ENCODE measurements at places on chromosomes 13 and 19.

DNA sequence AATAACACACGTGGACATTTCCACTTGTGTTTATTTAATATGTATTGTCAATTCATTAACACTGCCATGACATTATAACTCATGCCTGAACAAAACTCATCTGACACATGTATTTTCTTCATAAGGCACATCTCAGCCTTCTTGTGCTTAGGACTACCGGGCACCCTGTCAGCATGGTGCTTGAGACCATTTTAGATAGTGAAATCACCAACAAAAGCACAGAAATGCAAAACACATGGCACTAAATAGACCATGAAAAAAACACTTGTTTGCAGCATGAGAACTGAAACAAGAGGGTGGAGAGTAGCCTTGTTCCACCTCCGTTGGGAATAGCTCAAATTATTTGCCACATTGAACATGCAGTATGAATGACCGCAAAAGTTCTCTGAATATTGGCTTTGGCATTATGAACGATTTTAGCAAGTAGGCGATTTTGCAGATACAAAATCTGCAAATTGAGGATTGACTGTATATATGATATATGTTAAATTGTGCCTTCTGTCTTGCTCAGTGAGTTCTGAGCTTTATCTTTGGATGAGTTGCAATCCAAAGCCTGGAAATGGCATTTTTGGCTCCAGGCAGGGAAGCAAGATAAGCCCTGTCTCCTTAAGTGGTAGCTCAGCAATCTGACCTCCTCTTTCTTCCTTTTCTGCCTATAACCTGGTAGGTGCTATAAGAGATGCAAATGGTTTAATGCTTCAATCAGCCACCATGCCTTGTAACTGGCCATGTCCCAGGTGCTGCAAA, 328.2 kb downstream of the HS6ST3 start:
- no peak for ATAC-seq

- no peak for ATAC-seq
These were observed 488.8 kb downstream of the KCTD12 start for GRCh38 chr13:76397413-76397812.

GRCh38 chr13:32737679-32738078, 151.4 kb downstream of the PDS5B start:
- ATAC-seq = no peak

DNA sequence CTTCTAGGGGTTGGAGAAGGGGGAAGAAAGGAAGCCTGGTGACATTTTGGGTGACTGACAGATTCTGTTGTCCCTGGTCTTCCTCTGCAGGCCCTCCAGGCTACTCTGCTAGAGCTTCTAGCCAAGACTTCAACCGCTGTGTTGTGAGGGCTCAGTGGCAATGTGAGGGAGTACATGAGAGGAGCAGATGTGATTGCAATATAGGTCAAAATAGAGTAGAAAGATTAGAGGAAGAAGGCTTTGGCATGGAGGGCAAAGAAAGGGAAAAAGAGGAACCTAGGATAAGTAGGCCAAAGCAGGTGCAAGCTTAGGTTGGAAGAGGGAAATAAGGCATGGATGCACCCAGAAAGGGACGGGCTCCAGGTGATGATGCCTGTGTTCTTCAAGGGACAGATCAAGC, 216.9 kb downstream of the RGCC start:
- no peak for ATAC-seq

DNA sequence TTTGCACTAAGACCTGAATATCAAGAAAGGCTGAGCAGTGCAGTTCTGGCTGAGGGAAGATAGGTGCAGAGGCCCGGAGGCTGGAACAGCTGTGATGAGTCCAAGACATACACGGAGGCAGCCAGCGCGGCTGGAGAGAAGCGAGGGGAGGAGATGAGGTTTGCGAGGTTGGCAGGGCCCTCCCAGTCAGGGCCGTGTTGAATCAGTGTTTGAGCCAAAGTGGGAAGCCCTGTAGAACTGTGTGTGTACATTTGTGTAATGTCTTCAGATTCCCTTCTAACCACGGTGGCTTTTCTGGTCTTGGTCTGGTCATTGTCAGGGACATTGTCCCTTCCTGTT, 34.9 kb downstream of the PAK4 start:
- peak; percentile 68 for ATAC-seq

GRCh38 chr19:51810223-51810622, 15.3 kb downstream of the FPR3 start:
- ATAC-seq = no peak

DNA sequence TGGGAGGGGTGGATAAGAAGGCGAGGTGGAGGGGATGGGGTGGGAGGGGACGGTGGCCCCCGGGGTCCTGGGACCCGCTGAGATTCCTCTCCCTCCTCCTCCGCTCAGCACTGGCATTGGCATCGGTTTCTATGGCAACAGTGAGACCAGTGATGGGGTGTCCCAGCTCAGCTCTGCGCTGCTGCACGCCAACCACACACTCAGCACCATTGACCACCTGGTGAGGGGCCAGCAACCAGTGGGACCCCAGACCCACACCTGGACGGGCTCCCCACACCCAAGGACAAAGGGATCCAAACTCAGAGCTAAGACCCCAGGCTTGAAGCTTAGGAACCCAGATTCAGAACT, 5.9 kb downstream of the TTYH1 start:
- ATAC-seq = no peak

- ATAC-seq = no peak
These were observed 116.1 kb downstream of the UQCRFS1 start for GRCh38 chr19:29096896-29097295.

GRCh38 chr13:75993823-75994222, 357.7 kb downstream of the LMO7 start:
- ATAC-seq = peak; percentile 41

DNA sequence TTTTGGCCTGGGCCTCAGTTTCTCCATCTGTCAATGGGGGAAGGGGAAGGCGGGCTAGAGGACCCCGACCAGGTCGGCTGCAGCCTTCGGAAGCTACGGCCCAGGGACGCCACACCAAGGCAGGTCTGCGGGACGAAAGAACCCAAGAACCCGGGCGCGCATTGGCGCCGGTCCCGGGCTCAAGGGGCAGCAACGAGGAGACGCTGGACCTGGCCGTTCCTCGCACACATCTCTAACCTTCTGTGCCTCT, 739 bp upstream of the ILF3 start:
- no peak for ATAC-seq

DNA sequence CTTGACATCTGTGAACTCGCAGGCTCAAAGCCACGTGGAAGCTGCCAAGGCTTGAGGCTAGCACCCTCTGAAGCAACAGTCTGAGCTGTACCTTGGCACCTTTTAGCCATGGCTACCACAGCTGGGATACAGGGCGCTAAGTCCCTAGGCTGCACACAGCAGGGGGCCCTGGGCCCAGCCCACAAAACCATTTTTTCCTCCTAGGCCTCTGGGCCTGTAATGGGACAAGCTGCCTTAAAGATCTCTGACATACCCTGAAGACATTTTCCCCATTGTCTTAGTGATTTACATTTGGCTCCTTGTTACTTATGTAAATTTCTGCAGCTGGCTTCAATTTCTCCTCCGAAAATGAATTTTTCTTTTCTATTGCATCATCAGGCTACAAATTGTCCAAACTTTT, 455.9 kb downstream of the TDRD3 start:
- ATAC-seq = no peak

- no peak for ATAC-seq
These were observed 66.6 kb downstream of the COL4A1 start for GRCh38 chr13:110240352-110240751.

- no peak for ATAC-seq
These were observed 9.2 kb downstream of the PAN3 start for GRCh38 chr13:28147495-28147894.

GRCh38 chr19:55640577-55641425, at the start of gene ZNF580:
Gene ZNF580, plus strand, starts transcription at chr19:55641002. Its CDS starts 1,507 bp downstream, at chr19:55642509.
- peak; percentile 34 for ATAC-seq

GRCh38 chr13:40640202-40640601, 26.2 kb downstream of the FOXO1 start:
- no peak for ATAC-seq

- no peak for ATAC-seq
These were observed 32.1 kb upstream of the IGSF23 start for GRCh38 chr19:44581288-44581687.

GRCh38 chr13:69856331-69856730, 251.3 kb upstream of the ATXN8OS start:
- ATAC-seq = no peak

GRCh38 chr19:28289295-28290063, 923.5 kb downstream of the UQCRFS1 start:
- no peak for ATAC-seq

- no peak for ATAC-seq
These were observed 11.9 kb downstream of the SHISA7 start for GRCh38 chr19:55431183-55431582.

- ATAC-seq = no peak
These were observed 116.0 kb downstream of the COL4A2 start for GRCh38 chr13:110422913-110423688.

DNA sequence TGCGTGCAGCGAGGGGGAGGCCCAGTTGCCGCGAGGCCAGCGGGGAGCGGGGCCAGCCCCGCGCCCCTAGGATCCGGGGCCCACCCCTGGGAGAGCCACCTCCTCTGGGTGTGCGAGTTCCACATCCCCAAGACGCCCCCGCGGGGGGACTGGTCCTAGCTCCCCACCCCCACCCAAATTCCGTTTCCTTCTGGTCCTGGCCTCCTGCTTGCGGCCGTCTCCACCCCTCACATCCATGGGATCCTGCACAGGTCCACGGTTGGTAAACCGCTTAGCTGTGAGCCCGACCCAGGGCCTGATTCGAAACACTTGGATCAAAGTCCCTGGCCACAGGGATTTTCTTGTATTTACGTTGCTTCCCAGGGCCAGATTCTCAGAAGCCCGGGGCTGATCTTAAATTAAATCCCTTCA, 324 bp upstream of the FBXO17 start:
- ATAC-seq = peak; percentile 35

GRCh38 chr13:26895081-26895807, 134.7 kb upstream of the GPR12 start:
- ATAC-seq = no peak

- ATAC-seq = no peak
These were observed 1216.0 kb downstream of the SLITRK5 start for GRCh38 chr13:88887045-88887662.

DNA sequence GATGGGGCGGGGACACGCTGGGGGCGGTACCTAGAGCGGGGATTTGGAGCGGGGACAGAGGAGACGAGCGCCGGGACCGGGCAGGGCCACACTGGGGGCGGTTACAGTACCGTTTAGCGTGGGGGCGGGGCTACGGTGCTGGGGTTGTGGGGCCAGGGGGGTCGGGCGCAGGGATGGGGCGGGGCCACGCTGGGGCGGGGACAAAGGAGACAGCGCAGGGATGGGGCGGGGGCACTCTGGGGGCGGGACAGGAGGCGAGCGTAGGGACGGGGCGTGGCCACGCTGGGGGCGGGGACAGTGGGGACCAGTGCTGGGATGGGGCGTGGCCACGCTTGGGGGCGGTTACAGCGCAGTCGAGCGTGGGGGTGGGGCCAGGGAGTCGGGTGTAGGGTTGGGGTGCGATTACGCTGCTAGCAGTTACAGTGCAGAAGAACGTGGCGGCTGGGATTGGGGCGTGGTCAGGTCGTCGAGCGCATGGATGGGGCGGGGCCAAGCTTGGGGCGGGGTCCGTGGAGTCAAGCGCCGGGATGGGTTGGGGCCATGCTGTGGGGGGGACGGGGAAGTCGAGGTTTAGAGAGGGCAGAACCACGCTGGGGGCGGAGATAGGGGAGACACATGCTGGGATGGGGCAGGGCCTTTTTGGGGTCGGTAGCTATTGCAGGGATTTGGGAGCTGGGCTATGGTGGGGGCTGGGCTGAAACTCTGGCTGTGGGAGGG, 660 bp downstream of the ALKBH7 start:
- peak; percentile 91 for ATAC-seq

- ATAC-seq = no peak
These were observed 44.3 kb downstream of the NDFIP2 start for GRCh38 chr13:79525064-79525857.

DNA sequence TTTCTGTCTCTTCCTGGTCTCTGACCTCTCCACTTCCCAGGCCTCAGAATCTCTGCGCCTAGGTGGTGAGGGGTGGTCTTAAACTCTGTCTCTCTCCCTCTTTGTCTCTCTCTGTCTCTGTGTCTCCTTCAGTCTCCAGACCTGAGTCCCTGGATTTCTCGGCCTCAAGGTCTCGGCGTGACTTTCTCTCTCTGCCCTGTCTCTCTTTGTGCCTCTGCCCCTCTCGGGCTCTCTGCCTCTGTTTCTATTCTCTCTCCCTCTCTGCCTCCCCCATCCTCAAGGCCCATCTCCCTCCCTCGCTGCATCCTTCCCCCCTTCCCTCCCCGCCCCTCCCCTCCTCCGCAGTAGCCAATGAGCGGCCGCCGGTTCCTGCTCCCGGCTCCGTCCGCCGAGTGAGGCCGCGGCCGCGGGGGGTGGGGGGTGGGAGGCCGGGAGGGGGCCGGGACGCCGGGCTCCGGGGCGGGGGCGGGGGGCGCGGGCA, at the start of gene CACNG7:
Gene CACNG7, plus strand, starts transcription at position 344 of the 481 bp plus-strand sequence. CDS start 3,554 bp downstream, outside the sequence.
- ATAC-seq = no peak

DNA sequence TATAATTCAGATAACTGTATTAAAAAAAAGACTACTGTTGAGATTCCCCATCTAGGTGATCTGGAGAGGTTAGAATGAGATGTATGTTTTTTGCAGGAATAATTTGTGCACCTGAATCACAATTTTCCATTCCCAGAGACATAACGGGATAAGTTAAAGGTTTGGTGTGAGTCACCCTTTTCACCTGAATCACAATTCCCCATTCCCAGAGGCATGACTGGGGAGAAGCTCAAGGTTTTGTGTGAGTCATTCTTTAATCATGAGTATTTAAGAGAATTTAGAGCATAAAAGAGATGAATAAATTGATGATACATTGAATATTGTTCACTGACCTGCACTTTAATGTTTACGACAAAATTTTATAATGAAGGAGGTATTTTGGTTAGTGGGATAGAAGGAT, 9.0 kb downstream of the OR7A5 start:
- no peak for ATAC-seq

DNA sequence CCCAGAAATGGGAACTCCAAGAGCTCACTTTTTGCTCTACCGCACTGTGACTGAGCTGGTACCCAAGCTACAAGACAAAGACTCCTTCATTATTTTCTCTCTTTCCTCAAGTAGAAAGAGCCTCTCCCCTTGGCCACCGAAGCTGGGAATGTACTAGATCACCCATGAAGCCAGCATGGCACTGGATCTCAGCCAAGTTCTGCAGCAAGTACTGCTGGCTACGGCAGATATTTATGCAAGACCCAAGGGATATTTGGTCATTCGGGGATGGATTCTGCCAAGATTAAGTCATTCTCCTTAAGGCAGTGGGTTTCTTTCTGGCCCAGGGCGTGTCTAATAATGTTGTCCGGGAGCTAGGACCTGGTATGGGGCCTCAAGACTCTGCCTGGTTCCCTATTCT, 633.5 kb downstream of the SLITRK1 start:
- no peak for ATAC-seq

GRCh38 chr19:4386041-4386782, 14.1 kb downstream of the SH3GL1 start:
- no peak for ATAC-seq

Measured in esophagus mucosa (tissue), 1 donor.